Panc1 (cell line): ENCODE measurements at places on chromosomes 12 and 14. TPM values are rescaled to one million over a fixed set of nuclear protein-coding genes. Genes with fewer than 3 reads are reported as not detected.

DNA sequence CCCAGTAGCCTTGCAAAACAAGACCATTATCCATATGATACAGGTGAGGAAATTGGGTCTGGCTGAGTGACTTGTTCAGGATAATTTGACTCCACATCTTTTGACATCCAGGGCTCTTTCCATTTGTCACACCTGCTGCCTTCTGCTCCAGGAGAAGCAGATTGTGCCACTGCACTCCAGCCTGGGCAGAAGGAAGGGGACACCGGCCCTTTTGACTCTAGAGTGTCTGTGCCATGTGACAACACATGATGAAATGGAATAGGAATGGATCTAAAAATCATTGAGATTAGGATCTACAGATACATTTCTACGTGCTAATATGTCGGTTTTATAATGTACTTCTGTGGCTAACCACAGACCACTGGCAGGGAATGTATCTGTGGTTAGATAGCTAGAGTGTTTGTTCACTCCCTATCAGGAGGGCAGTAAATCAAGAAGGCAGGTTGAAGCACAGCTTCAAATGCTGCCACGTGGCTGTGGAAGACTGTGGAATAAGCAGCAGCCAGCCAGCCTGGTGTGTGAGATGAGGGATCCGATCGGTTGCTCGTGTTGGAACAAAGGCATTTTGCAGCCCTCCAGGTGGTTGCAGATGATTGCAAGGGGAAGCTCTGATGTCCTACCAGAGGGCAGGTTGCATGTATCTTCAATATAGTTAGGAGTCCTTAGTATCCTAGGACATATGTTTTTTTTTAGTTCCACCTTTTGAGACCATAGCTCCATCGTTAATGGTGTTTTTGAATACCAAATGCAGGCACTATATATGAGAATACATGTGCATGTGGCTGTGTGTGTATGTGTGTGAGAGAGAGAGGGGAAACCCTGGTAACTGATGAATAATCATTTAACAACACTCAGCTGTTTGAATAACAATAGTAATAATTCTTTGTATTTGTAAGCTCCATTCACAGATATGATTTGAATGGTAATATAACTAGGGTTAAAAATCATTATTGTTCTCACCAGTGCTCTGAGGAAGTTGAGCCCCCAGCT, 28.6 kb downstream of the EML1 start:
- DNase-seq = no peak

- DNase-seq = no peak
These were observed 91.0 kb downstream of the TTLL5 start for GRCh38 chr14:75752086-75752485.

The NEUROD4 gene
- total RNA-seq = not detected

DNA sequence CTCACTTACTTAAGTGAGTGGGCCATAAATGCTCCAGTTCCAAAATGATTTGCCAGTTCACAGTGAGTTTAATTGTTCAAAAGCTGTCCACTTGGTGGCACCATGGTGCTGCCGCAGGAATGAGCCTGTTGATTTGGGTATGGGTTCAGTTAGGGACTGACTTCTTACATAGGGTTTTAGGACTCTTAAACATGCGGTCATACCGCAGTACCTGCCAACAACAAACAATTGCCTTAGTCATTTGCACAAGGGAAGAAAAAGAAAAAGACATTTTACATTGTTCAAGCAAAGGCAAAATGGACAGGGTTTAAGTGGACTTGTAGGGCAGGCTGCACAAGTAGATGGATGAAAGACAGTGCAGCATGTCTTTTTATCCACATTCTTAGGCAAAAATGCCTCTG, 80.0 kb upstream of the DBX2 start:
- peak; percentile 56 for DNase-seq

The SRRM4 gene
- not detected for total RNA-seq

The RIMBP2 gene
- total RNA-seq = not detected

DNA sequence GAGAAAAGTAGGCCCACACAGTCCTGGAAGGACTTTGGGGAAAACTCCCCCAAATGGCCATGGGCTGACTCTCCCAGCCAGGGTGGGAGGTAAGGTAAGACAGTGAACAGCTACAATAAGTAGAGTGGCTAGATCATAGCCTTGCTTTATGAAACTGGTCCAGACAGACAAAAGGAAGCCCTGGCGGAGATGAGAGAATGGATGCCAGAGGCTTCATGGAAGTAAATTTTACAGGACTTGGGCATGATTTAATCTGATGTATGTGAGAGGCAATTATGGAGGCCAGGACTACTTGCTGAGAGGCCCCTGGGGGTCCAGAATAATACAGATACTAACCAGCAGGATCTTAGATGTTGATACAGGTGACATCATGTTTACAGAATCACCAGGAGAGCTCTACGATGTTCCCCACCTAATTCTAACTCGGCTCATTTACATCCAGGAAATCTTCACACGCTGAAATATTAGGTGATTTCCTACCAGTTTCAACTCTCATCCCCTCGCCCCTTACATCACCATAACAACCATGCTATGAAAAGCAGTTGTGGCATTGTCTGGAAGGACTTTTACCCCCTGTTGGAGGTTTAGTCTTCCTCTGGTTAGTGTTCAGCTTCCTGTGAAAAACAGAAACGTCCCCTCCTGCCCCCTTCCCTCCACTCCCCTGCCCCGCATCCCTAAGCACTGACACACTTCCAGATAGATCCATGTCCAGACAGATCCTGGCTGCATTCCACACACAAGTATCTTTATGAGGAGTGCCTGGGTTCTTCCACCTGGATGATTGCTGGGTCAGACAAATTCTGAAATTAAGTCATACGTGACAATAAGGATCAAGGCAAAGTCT, 39.5 kb upstream of the NT5DC3 start:
- DNase-seq = no peak

- no peak for DNase-seq
These were observed 12.2 kb downstream of the ACTN1 start for GRCh38 chr14:68966872-68967301.

- DNase-seq = no peak
These were observed 232.6 kb downstream of the VRK1 start for GRCh38 chr14:97029800-97030199.

The TEX52 gene
- not detected for total RNA-seq

The SYNE3 gene
- total RNA-seq = 6.2 TPM
